ENCODE measurements at places on chromosomes 3 and 15.

- DNase-seq = no peak
These were observed 60.5 kb downstream of the MYRIP start for GRCh38 chr3:39869890-39870289.

- DNase-seq = no peak
These were observed 81.5 kb downstream of the AAGAB start for GRCh38 chr15:67173005-67173404.

GRCh38 chr15:65762399-65762798 is 29.7 kb downstream of the DENND4A start:
- DNase-seq = no peak

DNA sequence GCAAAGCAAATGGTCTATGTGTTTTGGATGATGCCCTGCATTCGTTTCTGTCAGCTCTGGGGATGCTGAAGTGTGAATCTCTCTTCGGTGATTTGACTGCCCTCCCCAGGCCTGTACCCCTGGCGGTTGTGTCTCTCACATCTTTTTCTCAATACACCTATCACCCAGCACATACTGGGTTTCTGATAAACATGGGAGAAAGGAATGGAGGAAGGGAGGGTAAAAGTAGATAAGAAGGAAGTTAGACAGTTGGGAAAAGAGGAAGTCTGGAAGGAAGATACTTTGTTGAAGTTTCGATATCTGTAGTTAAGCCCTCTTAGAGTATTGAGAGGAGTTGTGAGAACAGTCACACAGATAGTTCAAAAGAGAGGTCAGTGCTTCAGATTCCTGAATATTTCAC is 35.8 kb upstream of the LRTM1 start:
- DNase-seq = no peak

DNA sequence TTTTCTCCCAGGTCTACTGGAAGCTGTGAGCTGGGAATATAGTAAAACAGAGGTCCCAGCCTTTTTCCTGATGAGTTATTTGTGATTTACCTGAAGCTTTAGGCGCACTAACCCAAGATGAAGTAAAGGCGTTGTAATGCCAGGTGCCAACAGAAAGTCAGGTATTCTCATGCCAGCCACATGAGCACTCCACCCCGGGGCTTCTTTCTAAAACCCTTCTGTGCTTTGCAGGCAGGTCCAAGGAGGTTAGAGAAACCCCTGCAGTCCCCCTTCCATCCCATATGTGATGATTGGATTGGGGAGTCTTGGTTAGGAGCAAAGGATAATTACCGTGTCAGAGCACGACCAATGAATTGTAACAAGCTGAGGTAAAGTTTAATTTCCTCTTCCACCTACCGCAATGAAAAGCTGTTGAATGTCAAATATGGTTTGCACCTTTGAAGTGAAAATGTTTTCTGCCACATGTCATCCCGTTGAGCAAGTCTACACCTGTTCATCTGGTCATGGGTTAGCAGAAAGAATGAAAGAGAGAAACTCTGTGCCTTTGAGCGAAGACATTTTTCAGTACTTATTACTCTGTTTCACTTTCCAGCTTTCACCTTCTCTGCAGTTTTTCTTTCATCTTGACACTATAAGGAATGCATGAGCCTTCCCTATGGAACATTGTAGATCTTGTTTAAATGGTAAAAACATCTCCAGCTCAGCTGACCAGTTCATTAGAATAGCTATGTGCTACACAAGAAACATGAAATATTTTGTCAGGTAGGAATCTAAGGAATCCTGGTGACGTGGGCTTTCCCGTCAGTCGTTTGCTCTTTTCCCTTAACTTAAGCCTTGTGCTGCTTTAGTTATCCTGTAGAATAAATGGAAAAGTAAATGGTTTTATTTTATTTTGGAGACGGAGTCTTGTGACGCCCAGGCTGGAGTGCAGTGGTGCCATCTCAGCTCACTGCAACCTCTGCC is 204.6 kb upstream of the IL12A start:
- no peak for DNase-seq

DNA sequence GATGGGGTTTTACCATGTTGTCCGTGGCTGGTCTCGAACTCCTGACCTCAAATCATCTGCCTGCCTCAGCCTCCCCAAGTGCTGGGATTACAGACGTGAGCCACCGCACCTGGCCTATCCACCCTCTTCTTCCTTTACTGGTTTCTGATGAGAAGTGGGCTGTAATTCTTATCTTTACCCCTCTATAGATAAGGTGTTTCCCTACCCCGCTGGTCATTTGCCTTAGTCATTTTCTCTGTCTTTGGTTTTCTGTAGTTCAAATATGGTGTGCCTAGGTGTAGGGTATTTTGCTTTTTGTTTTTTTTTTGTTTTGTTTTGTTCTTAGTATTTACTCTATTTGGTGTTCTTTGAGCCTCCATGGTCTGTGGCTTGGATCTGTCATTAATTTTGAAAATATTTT is 41.3 kb downstream of the APBA2 start:
- DNase-seq = no peak

DNA sequence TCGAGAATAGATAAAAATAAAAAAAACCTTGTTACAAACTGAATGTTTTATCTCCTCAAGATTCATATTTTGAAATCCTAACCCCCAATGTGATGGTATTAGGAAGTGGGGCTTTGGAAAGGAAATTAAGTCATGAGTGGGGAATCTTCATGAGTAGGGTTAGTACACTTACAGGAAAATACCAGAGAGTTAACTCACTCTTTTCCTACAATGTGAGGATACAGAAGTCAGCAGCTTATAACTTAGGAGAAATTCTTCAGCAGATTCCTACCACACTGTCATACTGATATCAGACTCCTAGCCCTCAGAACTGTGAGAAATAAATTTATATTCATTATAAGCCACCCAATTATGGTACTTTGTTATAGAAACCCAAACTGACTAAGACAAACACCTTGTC is 453.1 kb downstream of the GBE1 start:
- no peak for DNase-seq

DNA sequence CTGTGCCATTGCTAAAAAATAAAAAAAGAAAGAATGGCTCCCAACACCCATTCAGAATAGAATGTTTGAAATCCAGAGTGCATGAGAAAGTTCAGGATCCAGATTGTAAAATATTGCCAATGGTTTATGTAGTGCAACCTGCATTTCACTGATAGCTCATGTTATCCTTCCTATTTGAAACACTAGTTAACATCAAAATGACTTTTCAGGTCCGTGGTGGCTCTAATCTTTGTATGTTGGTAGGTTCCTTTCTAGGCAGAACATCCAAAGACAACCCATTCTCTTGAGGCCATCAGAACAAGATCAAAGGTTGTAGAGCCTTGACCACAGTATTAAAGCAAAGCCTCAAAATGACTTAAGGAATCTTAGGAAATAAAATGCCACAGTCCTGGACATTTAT is 51.0 kb downstream of the PLCL2 start:
- no peak for DNase-seq

GRCh38 chr3:131550562-131551465 is 48.0 kb upstream of the MRPL3 start:
- DNase-seq = no peak

GRCh38 chr3:43405888-43406642 is 119.7 kb downstream of the SNRK start:
- DNase-seq = no peak

DNA sequence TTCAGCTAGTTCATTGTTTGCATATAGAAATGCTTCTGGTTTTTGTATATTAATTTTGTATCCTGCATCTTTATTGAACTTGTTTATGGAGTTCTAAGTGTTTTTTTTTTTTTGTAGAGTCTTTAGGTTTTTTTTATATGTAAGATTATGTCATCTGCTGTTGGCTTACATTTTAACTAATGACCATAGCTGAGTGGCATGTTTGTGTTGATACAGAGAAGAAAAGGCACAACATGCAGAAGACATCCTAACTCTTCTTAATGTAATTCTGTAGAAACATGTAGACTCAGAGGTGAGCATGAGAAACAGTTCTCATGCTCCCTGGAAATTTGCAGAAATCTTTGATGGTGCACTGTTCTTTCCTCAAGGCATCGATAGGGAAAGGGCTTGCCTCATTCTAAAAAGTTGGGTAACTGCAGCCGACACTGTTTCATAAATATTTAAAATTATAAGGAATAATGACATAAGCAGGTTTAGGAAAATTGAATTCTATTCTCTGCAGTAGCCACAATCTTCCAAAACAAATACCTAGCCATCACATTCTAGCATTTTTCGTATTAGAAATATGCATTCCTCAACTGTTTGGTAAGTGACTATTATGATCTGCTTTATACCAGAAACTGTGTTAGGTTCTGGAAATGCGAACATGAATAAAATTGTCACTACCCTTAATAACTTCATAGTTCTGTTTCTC is 499.6 kb upstream of the KCNMB2 start:
- no peak for DNase-seq

DNA sequence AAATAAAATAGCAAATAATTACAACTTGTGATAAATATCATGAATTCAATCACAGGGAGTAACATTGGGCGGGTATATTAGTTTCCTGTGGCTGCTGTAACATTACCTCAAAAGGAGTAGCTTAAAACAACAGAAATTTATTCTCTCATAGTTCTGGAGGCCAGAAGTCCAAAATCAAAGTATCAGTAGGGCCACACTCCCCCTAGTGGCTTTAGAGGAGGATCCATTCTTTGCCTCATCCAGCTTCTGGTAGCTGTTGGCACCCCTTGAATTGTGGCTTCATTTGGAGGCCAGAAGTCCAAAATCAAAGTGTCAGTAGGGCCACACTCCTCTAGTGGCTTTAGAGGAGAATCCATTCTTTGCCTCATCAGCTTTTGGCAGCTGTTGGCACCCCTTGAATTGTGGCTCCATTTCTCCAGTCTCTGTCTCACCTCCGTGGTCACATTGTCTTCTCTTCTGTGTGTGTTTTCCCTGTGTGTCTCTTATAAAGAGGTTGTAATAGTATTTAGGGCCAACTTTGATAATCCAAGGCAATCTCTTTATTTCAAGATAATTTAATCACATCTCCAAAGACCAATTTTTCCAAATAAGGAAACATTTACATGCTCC is 3.1 kb upstream of the CFAP20DC start:
- DNase-seq = no peak

- DNase-seq = no peak
These were observed 231.2 kb downstream of the ATP8B4 start for GRCh38 chr15:49887659-49888322.

DNA sequence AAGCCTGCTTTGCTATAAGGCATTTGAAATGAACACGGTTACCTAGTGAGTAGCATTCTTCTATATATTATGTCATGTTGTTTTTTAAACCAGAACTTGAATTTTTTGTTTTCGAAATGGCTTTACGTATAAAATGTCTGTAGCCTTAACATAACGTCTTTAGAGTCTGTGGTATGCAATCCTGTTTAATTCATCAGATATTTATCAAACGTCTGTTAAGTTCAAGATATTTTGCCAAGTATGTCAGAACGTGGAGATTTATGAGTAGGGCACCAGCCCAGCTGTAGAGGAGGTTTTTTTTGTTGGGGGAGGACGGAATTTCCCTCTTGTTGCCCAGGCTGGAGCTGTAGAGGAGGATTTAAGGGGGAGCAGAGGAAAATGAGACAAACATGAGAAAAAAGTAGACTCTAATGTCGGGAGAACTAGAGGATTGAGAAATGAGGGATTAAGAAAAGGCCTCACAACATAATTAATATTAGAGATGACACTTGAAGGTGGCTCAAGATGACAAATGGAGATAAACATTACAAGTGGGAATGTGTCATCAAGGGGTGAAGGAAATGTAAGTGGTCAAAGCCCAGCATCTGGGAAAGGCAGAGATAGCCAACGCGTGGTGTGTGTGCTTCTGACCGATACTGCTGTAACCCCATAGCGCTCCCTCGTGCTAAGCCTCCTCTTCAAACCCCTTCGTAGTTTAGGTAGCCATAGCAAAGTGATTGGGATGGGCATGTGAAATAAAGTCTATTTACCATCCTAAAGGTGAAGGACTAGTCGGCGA is 154.0 kb upstream of the GOLGA6L4 start:
- DNase-seq = no peak

DNA sequence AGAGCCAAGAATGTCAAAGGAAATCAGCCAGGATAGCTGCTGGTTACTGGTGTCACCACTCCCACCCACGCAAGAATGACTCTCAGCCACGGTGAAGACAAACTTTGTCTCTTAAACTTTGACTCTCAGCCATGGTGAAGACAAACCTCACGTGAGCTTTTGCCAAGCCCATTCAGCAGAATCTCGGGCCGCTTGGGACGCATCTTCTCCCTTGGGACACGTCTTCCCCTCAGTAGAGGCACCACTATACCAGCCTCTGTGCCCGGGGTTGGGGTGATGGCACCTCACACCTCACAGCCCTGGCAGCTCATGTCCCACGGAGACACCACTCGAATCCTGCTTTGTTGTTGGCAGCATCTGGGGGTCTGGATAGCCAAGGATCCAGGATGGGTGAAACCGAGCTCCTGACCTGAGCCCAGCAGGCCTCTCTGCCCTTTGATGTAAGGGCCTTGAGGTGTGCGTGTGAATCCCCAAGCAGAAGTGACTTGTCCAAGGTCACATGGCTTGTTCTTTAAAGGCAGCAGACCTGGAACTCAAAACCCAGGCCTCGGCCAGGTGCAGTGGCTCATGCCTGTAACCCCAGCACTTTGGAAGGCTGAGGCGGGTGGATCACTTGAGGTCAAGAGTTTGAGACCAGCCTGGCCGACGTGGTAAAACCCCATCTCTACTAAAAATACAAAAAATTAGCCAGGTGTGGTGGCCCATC is 21.8 kb downstream of the RBPMS2 start:
- DNase-seq = no peak

- no peak for DNase-seq
These were observed 78.9 kb upstream of the DPH6 start for GRCh38 chr15:35624881-35625280.

GRCh38 chr3:171640520-171641412 is 169.5 kb downstream of the PLD1 start:
- DNase-seq = no peak

GRCh38 chr3:99499235-99500158 is 138.9 kb upstream of the COL8A1 start:
- no peak for DNase-seq

DNA sequence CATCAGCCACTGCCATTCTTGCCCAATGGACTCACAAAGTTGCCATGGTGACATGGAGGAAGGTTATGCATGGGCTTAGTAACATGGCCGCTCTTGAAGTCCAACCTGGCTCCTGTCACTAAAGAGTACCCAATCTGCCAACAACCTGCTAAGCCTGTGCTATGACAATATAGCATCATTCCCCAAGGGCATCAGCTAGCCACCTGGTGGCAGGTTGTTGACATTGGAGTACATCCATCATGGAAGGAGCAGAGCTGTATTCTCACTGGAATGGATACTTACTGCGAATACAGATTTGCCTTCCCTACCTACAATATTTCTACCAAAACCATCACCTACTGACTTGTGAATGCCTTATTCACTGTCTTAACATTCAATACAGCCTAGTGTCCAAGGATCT is 138.9 kb upstream of the RORA start:
- DNase-seq = no peak

- peak; percentile 30 for DNase-seq
These were observed 28.7 kb upstream of the PLOD2 start for GRCh38 chr3:146189519-146190173.

Measured in NCI-H2107 (cell line).